ENCODE measurements at places on chromosomes 12 and 14. TPM values are rescaled to one million over a fixed set of nuclear protein-coding genes. Genes with fewer than 3 reads are reported as not detected.

DNA sequence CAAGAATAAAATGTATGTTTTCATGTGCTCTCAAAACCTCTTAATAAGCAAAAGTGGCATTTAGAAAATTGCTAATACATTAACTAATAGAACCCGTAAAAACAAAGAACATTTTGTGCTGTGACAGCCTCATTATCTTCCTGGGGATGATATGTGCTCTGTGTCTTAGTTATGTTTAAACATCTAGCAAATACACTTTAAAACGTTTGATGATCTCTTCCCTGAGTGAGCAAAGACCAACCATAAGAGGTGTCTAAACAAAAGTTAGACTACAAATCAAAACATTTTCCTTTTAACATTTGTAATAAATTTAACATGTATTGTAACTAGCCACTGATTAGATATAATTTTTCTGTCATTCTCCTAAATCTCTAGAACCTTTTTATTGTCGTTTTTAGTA, 95.8 kb downstream of the SOX5 start:
- DNase-seq, result no peak

- no peak for DNase-seq
Measured at GRCh38 chr14:39491134-39491571, 58.9 kb upstream of the FBXO33 start.

DNA sequence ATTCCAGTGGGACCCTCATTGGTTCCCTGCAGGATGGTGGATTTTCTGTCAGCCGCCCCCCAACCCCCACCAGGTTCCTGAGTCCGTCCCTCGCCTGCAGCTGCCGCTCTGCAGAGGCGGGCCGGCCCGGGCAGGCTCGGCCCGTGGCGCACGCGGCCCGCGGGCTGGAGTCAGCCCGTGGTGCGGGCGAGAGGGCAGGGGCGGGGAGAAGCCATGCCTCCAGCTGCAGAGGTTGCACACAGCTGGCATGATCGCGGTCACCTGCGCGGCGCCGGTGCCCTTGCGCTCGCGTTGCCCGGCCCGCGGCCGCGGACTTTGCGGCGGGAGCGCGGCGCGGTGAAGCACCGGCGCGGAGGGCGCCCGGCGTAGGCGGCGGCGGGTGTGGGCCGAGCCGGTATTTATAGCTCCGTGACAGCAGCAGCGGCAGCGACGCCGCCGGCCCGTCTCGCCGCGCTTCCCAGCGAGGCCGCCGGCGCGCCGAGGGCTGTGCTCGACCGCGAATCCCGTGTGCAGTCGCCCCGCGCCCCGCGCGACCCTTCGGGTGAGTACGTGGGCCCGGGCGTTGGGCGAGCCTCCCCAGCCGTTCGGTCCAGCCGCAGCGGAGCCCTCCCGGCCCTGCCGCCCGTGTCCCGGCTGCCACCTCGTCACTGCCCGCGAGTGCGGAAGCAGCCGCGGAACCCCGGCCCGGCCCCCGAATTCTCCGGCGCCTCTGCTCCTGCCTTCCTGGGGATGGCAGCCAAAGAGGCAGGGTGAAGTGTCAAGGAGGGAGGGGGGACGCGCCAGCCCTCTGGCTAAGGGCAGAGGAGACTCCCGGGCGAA, at the start of gene TMEM117:
Gene TMEM117 (plus strand): TSS at position 426 of the 819 bp plus-strand sequence.
- DNase-seq, result peak; percentile 72

GRCh38 chr12:2183556-2184541, 131.1 kb downstream of the CACNA1C start:
- no peak for DNase-seq

GRCh38 chr14:103737432-103738045, 21.9 kb downstream of the ZFYVE21 start:
- no peak for DNase-seq

GRCh38 chr12:112855375-112855774, 51.4 kb upstream of the OAS1 start:
- no peak for DNase-seq

GRCh38 chr12:21526721-21527345, 737 bp downstream of the SPX start:
- no peak for DNase-seq

GRCh38 chr12:29799591-29799990, 15.8 kb upstream of the TMTC1 start:
- DNase-seq, result no peak

GRCh38 chr12:130973109-130973508, 19.4 kb downstream of the ADGRD1 start:
- no peak for DNase-seq

- DNase-seq, result no peak
Measured at GRCh38 chr12:94717656-94718055, 67.3 kb upstream of the TMCC3 start.

GRCh38 chr12:89392391-89392790, 40.1 kb upstream of the DUSP6 start:
- no peak for DNase-seq

GRCh38 chr14:65179918-65180724, 77.8 kb upstream of the MAX start:
- DNase-seq, result peak; percentile 46

DNA sequence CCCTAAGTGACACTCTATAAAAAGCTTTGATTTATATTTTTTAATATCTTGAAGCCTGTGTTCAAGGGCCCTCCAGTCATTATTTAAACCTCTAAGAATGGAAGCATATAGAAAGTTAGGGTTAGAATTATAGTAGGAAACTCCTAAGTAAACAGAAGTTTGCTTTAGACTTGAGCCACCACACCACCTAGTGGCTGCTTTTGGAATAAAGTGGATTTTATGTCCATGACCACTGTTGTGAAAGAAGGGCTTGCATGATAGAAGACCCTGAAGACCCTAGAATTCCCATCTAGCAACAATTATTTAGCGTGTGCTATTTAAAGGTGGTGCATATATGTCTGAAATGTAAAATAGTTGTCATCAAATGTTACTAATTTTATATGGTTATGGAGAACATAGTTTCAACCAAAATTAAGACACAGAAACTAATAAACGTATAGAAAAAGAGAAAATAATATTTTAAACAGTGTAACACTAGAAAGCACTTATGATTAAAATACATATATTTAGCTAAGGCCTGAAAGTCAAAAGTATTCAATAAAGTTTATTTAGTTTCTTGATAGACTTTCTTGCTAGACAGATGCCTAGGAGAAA, 21.3 kb downstream of the LRRIQ1 start:
- no peak for DNase-seq

KSR2 gene
- not detected for total RNA-seq

CLEC6A gene
- not detected for total RNA-seq

SUDS3 gene
- total RNA-seq, result 31.1 TPM

NGB gene
- not detected for total RNA-seq

DIP2B gene
- total RNA-seq, result 32.2 TPM

Data from activated B cell treated with CpG ODN at 0.5 μM for 24 hours (primary cell).